ENCODE measurements at places on chromosomes 16 and 17.

- no peak for DNase-seq
Observed at GRCh38 chr17:57186226-57187019, 69.9 kb upstream of the MSI2 start.

GRCh38 chr16:48284772-48285409, 37.6 kb upstream of the ABCC11 start:
- DNase-seq, result no peak

- no peak for DNase-seq
Observed at GRCh38 chr16:2490190-2491105, 15.5 kb downstream of the TBC1D24 start.

DNA sequence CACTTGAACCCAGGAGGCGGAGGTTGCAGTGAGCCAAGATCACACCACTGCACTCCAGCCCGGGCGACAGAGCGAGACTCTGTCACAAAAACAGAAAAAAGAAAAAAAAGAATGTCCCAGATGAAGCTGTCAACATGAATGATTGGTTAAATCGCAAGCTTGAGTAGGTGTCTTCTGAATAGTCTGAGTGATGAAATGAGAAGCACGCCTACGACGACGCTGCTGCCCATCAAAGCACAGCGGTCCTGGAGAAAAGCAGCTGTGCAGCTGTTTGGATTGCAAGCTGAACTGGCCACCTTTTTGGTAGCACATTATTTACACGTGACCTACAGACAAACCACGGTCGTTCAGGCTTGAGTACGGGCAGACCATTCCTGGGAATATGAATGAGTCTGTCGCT, 12.5 kb downstream of the ADCY9 start:
- no peak for DNase-seq

GRCh38 chr17:75481194-75482068, 25.0 kb downstream of the TMEM94 start:
- DNase-seq, result no peak

DNA sequence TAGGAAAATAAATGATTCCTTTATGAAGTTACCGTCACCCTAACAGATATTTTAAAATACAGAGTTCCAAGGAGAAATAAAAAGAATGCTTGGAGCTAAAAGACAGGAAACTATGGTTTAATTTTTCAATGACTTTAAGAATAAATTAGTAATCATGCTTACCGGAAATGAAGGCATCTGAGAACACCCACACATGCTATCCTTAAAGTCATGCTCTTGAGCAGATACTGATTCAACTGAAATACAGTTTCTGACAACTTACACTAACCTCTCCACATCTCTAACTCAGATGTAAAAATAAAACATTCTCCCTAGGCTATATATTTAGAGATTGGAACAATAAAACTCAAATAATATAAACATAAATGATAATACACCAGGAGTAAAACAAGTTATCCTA, 7.8 kb downstream of the PSMD12 start:
- no peak for DNase-seq

DNA sequence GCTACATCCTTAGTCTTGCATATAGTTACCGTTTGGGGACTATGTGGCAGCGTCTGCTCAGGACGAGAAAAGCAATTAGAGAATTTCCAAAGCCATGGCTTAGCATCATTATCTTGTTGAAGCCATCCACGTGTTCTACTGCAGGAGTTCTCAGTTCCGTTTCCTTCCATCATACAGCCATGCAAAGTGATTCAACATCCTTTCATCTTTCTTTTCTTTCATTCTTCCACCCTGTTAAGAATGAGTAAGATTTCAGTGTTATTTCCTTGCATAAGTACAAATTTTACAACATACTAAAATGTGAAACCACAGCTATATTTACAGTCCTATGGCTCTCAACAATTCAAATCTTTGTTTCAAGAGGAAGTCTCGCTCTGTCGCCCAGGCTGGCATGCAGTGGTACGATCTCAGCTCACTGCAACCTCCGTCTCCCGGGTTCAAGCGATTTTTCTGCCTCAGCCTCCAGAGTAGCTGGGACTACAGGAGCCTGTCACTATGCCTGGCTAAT, 3.8 kb downstream of the MARF1 start:
- DNase-seq, result no peak

GRCh38 chr16:69768666-69769065, 6.5 kb downstream of the WWP2 start:
- DNase-seq, result no peak
